ENCODE measurements at places on chromosomes 6 and 20.

GRCh38 chr6:149012040-149012545 is 265.3 kb downstream of the UST start:
- no peak for DNase-seq

- no peak for DNase-seq
Measured at GRCh38 chr6:33613795-33614168, 7.3 kb upstream of the ITPR3 start.

DNA sequence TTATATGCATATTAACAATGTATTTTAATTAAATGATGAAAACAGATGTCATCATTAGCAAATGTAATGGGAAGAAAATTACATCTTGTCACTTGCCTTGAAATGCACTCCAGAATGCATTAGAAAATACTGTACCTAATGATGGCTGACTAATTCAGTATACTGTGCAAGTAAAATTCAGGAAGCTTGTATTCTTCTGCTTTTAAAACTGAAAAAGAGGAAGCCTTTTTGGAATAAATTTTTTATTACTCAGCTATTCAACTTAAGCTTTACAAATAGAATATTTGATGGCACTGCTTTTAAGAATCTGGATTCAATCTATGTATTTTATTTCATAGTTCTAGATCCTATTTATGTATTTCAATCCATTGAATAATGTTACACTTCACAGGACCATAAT is 195.5 kb downstream of the RIMS1 start:
- DNase-seq, result no peak

DNA sequence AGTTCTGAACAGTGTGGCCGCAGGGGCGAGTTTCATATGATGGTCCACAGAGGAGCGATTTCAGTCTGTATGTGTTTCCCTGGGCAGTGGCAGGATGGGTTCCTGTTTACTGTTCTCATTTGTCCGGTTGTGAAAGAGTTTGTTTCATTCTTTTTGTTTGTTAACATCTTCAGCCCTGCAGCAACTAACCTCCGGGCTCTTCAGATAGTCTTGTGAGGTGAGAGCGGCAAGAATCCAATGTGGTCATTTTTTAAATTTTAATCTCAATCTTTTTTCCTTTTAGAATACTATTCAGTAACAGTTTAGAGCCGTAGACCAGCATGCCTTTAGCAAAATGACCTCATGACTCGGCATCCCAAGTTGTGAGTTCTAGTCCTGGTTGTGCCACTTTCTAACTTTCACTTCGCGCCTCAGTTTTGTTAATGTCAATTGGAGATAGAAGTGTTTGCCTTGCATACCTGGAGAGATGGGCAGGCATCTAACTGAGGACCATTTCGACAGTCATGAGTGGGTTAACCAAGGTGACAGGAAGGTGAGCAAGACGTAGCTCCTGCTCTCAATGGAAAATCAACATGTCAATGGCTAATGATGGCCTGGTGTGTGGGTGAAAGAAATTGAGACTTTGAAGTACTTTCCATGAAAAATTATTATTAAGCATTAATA is 38.5 kb upstream of the PXDC1 start:
- DNase-seq, result no peak

- DNase-seq, result no peak
Measured at GRCh38 chr6:165441181-165441580, 131.8 kb upstream of the C6orf118 start.

DNA sequence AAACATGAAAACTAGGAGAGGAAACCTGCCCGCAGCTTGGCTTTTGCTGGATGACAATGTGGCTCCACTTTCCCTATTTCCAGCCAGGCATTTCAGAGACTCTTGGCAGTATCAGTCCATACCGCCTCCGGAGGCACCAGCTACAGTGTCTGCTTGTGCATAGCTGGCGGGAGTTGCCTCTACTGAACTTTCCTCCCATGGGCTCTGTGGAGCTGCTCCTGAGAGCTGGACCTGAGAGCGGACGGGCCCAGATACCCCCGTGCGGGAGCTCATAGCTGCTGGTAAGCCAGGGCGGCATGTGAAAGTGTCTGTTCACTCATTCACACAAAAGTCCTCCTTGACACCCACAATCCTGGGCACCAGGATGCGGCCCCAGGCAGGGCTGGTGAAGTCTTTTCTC is 130.3 kb upstream of the PMEPA1 start:
- DNase-seq, result no peak

DNA sequence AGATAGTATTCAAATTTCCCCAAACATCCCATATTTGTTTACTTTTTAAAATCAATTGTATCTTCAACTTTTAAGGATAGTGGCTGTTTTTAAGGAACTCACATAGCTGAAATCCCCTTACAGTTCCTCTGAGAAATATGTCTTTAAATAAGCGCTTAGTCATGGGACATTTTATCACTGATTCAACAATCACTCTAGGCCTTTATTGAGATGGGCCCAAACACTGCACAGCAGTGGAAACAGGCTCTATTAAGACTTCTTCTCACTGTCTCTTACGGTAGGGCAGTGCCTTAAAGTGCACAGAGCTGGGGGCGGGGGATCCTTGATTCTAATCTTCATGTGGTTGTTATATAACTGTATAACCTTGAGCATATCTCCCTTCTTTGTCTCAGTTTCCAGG is 59.8 kb upstream of the RREB1 start:
- no peak for DNase-seq

DNA sequence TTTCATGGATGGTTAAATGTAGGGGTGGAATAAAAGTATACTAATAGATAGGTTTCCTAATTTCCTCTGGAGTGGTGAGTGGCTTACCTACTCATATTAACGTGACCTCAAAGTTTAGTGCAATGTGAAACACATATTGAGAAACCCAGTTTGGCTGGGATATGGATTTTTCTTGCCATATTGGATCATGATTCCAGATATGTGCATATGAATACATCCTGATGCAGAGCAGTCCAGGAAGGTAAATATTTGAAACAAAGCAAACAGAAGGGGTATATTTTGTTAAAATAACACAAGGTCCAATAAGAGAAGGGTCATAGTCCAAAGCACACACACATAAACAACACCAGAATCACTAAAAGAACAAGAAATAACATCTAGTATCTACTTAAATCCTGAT is 608.1 kb downstream of the PKHD1 start:
- DNase-seq, result no peak

DNA sequence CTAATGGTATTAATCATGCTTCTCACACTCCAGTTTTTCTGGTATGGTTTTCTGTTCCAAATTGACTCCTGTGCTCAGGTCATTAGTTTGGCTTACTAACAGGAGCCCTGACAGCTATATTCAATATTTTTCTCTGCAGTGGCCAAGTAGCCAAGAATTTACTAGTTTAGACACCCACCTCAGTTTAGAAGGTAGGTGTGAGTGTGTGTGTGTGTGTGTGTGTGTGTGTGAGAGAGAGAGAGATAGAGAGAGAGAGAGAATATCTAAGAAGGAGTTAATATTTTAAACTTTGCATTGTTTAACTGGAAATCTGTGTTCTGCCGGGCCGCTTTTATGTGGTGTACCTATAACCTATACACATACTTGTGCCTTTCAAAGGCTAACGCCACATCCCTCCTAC is 18.5 kb downstream of the JARID2 start:
- DNase-seq, result no peak

DNA sequence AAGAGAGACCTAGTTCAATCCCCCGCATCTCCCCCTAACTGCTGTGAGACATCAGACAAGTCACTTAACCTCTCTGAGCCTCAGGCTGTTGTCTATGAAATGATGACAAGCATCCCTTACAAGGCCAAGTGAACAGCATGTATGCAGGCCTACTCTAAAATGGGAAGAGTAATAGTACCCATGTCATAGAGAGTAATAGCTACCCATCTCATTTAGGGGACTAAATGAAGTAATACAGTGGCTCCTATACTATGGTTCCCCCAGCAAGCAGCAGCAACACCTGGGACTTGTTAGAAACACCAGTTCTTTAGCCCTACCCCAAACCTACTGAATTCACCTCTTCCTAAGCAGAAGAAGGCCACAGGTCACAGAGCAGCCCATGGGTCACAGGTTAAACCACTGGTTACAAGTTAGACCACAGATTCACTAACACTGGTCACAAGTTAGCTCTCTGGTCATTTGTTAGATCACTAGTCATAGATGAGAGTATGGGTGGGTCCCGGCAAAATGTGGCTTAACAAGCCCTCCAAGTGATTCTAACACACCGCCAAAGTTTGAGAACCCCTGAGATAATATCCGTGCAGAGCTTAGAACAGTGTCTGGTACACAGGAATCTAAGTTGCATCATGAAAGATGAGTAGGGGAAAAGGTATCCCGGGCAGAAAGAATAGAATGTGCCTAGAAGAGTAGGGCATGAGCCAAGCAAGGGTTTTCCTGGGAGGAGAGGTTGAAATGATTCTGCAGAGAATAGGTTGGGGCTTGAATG is 1.4 kb downstream of the DEFB124 start:
- no peak for DNase-seq

GRCh38 chr20:46694484-46694883 is 5.2 kb upstream of the TP53RK start:
- no peak for DNase-seq

- DNase-seq, result no peak
Measured at GRCh38 chr20:3813848-3814581, 6.3 kb upstream of the AP5S1 start.

DNA sequence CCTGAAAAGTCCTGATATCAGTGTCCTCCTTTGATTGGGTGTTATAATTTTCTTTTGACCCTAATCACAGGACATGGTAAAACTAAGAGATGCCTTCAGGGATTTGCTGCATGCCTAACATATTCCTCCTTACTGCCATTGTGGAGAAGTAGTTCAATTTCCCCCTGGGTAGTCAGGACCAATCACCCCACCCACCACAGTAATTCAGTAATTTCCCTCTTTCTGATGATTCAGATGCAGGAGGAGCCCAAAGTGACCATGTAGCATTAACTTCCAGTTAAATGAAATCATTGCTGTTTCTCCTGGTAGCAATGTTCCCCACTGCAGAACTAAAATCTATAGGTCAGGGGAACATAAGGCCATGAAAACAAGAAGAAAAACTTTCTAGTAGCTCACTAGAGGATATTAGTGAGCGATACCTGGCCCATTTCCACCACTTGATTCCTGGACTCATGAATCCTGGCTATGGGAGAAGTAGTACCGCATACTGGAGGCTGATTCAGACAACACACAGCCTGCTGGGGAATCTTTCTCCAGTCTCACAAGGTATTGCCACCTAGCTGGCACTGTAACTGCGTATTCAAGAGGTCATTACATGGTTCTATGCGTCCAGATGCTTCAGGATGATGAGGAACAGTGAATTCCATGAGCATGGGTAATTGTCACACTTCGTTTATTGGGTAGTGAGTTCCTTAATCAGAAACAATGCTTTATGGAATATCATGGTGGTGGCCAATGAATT is 561.2 kb downstream of the HAO1 start:
- DNase-seq, result no peak

DNA sequence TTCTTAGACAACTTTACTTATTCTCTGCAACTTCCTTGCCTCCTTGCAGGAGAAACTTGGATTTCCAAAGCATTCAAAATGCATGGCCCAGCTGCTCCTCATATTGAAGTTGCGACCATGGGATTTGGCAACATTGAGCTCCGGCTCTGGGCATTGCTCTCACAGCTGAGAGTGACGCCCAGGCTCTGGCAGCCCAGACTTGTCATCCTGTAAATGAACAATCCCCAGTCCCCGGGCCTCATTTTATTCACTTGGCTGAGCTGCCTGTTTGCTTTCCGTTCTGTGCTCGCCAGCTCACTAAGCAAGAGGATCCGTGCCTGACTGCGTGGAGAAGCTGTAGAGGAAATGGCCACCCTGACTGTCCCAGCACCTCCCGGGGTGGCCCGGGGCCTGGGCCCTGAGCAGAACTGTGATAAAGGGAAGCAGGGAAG is 119.5 kb upstream of the CD93 start:
- DNase-seq, result no peak

- DNase-seq, result no peak
Measured at GRCh38 chr6:4907602-4908001, 96.2 kb downstream of the RPP40 start.

- DNase-seq, result no peak
Measured at GRCh38 chr20:59441306-59441705, 140.9 kb downstream of the EDN3 start.

- no peak for DNase-seq
Measured at GRCh38 chr20:19937651-19938420, 79.3 kb upstream of the NAA20 start.

GRCh38 chr6:73942592-73943186 is 246.7 kb downstream of the CD109 start:
- no peak for DNase-seq

- no peak for DNase-seq
Measured at GRCh38 chr20:53834062-53834442, 236.3 kb downstream of the BCAS1 start.

DNA sequence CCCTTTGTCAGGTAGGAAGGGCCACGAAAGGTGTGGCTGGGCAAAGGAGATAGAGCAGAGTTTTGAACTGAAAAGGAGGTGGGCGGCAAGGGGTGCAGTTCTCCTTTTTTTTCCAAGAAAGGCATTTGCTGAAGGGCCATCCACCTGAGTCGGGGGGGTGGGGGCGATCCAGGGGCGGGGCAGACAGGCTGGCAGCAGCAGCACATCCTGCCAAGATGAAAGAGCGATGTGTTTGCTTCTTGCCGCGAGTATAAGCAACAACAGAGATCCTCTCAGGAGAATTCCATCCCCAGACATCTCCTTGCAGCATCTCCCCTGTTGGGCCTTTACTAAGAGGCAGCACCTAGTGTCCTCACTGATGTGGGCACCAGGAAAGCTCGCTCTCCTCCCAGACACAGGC is 516.5 kb downstream of the CD83 start:
- DNase-seq, result peak; percentile 17

- no peak for DNase-seq
Measured at GRCh38 chr6:165774903-165775601, 112.0 kb upstream of the PDE10A start.

- no peak for DNase-seq
Measured at GRCh38 chr6:40379811-40380210, 207.4 kb downstream of the LRFN2 start.

- DNase-seq, result no peak
Measured at GRCh38 chr6:39936857-39937256, 2.6 kb upstream of the MOCS1 start.

GRCh38 chr6:44235891-44236516 is 10.9 kb upstream of the HSP90AB1 start:
- DNase-seq, result no peak

- DNase-seq, result no peak
Measured at GRCh38 chr6:44342489-44342888, at the start of gene SPATS1. TSS of gene SPATS1 (plus strand) at chr6:44342650. CDS start at chr6:44343096, 446 bp downstream.

GRCh38 chr6:131336596-131336995 is 201.3 kb downstream of the AKAP7 start:
- DNase-seq, result no peak
